A549 treated with DMSO at 1 μM for 4 hours (cell line): ENCODE measurements at places on chromosomes 3 and 15. TPM values are rescaled to one million over a fixed set of nuclear protein-coding genes. Genes with fewer than 3 reads are reported as not detected.

Gene AMOTL2
- 43.8 to 45.0 TPM (median 44.7 TPM) in 5 replicates for total RNA-seq

Gene WDR5B
- 3.0 to 4.1 TPM (median 3.4 TPM) in 5 replicates for total RNA-seq

Gene HDGFL3
- total RNA-seq, result 47.4 to 68.1 TPM (median 61.6 TPM) in 5 replicates

Gene CSPG4
- 0.08 to 0.13 TPM (median 0.11 TPM) in 5 replicates for total RNA-seq

Gene GCSAM
- total RNA-seq, result not detected in 5 replicates

Gene C3orf22
- total RNA-seq, result not detected in 5 replicates

Gene TGM5
- total RNA-seq, result not detected in 5 replicates

Gene CEP70
- total RNA-seq, result 5.7 to 7.4 TPM (median 6.4 TPM) in 5 replicates

Gene RARRES1
- total RNA-seq, result 7.6 to 11.0 TPM (median 10.3 TPM) in 5 replicates

Gene SAMMSON
- not detected in 5 replicates for total RNA-seq

Gene IMPG2
- 0.01 to 0.02 TPM (median 0.01 TPM) in 3 of 5 replicates, not detected in the others for total RNA-seq

Gene TNFAIP8L3
- 4.3 to 7.1 TPM (median 5.6 TPM) in 5 replicates for total RNA-seq

Gene FYCO1
- 4.9 to 6.3 TPM (median 5.8 TPM) in 5 replicates for total RNA-seq
